ENCODE measurements at places on chromosomes 5 and 9.

- DNase-seq, result no peak
These were observed 137.8 kb downstream of the GADD45G start for GRCh38 chr9:89742660-89743059.

DNA sequence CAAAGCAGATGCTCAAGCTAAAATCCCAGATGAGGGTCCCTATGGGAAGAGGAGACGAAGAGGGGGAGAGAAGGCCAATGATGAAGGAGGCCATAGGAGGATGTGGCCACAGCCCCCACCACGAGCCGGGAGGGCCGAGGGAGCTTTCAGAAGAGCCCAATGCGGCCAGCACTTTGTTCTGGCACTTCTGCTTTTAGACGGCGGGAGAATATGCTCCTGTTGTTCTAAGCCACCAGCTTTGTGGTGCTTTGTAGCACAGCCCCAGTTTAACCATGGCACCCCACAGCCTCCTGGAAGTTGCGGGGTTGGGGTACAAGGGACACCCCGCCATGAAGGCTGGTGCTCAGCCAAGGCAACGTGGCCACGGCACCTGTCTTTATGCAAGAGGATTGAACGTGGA lies 33.4 kb downstream of the LPCAT1 start:
- no peak for DNase-seq

GRCh38 chr5:11371021-11371420 lies 533.2 kb downstream of the CTNND2 start:
- DNase-seq, result no peak

- no peak for DNase-seq
These were observed at the start of gene NTRK2 for GRCh38 chr9:84669288-84670137. TSS of gene NTRK2 (plus strand) at chr9:84669729. CDS start at chr9:84670749, 1,020 bp downstream.

GRCh38 chr9:91818225-91818585 lies 131.8 kb downstream of the ROR2 start:
- no peak for DNase-seq

GRCh38 chr5:82406205-82406773 lies 128.1 kb upstream of the RPS23 start:
- no peak for DNase-seq

- no peak for DNase-seq
These were observed 510.0 kb downstream of the KCTD16 start for GRCh38 chr5:144680711-144681110.

DNA sequence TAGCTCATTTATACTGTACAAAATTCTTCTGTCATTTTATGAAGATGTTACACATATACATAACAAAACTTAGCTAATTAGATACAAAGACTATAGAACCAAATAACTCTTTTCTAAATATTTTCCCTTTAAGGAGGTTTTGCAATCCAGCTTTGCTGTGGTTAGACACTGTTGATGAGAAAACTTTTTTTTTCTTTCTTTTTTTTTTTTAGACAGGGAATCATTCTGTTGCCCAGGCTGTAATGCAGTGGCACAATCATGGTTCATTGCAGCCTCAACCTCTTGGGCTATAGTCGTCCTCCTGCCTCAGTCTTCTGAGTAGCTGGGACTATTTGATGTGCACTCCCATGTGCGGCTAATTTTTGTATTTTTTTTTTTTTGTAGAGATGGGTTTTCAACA lies 38.5 kb upstream of the CDKN2B start:
- no peak for DNase-seq

GRCh38 chr9:38119560-38120236 lies 50.7 kb upstream of the SHB start:
- no peak for DNase-seq

- no peak for DNase-seq
These were observed 22.0 kb downstream of the SECISBP2 start for GRCh38 chr9:89340332-89340731.

GRCh38 chr5:52743970-52744369 lies 43.7 kb upstream of the ITGA1 start:
- DNase-seq, result no peak

GRCh38 chr5:174245516-174246075 lies 200.1 kb downstream of the NSG2 start:
- DNase-seq, result no peak

Measured in stimulated activated CD4-positive, alpha-beta T cell treated with anti-CD3 and anti-CD28 coated beads, Interleukin-12 subunit alpha, Interleukin-12 subunit beta, amount 100 ng/mL, for 24 hours (primary cell).